ENCODE measurements at places on chromosomes 16 and 17. TPM values are rescaled to one million over a fixed set of nuclear protein-coding genes. Genes with fewer than 3 reads are reported as not detected.

DNA sequence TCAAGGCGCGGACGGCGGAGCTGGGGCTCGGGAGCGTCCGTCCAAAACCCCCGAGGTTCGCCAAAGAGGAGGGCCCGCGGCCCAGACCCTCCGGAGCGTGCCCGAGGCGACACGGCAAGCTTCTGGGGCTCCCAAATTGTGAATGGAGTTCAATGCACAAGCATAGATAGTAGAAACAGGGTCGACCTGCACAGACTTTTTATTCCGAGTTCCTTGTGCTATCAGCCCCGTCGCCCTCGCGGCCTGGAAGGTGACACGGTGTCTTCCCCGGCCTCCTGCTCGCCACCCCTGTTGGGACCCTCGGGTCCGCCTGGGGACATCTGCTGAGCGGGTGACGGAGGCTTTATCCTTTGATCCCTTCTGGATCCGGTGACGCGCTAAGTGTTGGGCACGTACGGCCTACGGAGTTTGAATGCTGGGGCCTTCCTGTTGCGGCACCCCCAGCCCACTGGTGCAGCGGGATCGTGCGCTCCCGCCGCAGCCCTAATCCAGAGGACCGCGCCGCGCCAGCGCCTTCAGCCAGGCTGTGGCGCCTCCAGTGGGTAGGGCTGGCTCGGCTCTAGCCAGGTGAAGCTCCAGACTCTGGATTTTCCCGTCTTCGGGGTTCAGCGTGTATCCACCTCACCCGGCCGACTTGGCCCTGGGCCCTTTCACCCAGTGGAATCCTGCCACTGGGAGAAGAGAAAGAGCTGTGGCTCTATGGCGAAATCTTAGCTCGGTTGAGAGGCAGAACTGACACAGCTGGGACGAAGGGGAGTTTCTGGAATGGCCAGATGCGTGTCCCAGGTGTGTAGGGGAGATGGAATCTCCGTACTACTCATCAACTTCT is 17.0 kb upstream of the NTN1 start:
- no peak overlapping the region for H3K4me3 ChIP-seq
- no peaks in the 10 kb centered on the region for H3K4me1 ChIP-seq
- 0 out of 2 replicates have a peak, but pooled peaks cover 3% of the 10 kb centered on the region for H3K36me3 ChIP-seq
- DNase-seq = no peak
- H3K27me3 ChIP-seq = peaks cover 8% of the 10 kb centered on the region

Gene NPIPA8
- total RNA-seq = 17.8 TPM

DNA sequence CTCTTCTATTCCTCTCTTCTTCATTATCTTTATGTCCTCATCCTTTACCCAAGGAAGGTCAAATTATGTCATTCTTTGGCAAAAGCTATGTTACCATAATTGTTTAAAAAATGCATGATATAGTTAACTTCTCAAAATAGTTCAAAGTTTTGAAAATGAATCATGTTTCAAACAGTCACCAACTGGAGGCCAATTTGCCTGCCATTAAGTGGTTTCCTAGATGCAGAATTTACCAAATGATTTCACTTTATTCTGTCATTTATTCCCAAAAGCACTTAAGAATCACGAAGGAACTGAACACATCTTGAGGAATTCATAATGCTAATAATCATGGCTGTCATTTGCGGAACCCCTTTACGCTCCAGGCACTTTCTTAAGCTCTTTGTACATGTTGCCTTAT is 190.9 kb upstream of the CDH11 start:
- H3K4me1 ChIP-seq = peaks cover 83% of the 10 kb centered on the region
- H3K4me3 ChIP-seq = peak overlapping the region; percentile 73
- H3K36me3 ChIP-seq = peaks cover 28% of the 10 kb centered on the region

DNA sequence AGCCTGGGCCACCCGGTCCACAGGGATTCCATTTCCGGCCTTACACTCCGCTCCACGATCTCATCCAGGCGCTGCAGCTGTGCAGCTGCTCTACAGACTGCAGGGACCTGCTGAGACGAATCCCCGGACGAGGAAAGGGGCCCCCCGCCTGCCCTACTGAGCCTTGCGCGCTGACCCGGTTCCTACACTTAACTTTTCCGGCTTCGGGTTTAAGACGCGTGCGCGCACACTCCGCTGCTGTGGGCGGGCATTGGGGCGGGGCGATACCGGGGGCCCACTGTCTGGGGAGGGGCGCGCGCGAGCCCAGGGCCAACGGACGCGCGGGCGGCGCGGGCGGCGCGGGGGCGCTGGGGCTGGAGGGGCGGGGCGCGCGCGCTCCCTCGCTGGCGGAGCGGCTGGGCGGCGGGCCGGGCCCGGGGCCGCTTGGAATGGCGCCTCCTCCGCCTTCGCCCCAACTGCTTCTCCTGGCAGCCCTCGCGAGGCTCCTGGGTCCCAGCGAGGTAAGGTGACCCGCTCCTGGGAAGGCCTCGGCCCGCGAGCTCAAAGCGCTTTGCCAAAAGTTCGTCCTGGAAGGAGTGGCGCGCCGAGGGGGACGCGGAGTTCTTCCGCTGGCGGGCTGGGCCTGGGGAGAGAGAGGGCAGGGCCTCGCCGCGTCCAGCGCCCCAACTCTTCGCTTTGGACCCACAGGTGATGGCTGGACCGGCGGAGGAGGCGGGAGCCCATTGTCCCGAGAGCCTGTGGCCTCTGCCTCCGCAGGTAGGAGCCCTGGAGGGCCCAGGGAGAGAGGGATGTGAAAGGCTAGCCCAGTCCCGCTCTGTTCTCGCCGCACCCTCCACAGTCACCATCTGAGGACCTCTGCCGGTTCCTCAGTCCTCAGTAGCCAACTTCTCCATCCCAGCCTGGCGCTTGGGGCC is at the start of gene TP53I13:
Gene TP53I13 (plus strand): TSS at position 371 of the 914 bp plus-strand sequence. CDS start 58 bp downstream, at position 429.
- no peaks in the 10 kb centered on the region for H3K27me3 ChIP-seq
- H3K36me3 ChIP-seq = peaks cover 5% of the 10 kb centered on the region
- H3K4me3 ChIP-seq = peak within 1 kb of the TSS; percentile 96
- DNase-seq = peak; percentile 56
- peaks cover 21% of the 10 kb centered on the region for H3K4me1 ChIP-seq

- H3K36me3 ChIP-seq = 0 out of 2 replicates have a peak, but pooled peaks cover 4% of the 10 kb centered on the region
- H3K4me3 ChIP-seq = no peak overlapping the region
- no peak overlapping the region for H3K27ac ChIP-seq
- no peaks in the 10 kb centered on the region for H3K4me1 ChIP-seq
These were observed 131.9 kb upstream of the SHISA6 start for GRCh38 chr17:11109106-11109505.

DNA sequence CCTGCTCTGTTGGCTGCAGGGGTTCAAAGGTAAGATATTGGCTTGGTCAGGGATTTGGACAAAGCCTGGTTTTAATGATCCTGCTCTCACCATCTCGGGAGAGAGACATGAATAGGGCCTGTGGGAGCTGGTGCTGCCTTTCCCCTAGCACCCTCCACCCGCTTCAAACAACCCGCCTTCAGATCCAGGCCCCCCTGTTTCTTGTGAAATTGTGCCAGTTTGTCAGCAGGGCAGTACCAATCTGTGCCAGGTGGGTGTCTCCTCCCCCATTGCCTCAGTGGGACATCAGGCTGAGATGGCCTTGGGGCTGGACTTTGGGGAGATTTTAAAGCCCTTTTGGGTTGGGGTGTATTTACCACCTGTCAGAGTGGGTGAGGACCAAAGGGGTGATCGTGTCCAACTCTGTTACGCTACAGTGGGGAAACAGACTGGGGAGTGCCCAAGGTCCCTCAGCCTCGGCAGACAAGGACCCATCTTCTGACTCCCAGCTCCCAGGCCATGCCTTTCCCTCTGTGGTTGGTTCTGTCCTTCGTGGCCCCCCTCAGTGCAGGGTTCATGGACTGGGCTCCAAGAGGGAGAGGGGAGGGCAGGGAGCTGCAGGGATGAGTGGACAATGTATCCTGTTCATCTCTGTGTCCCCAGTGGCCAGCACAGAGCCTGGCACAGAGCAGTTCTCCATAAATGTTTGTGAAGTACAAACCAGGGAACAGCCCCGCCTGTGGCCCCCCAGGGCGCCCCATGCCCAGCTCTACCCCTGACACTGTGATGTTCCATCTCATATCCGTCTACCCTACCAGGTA is 3.3 kb downstream of the ARHGAP23 start:
- H3K27me3 ChIP-seq = peaks cover 1% of the 10 kb centered on the region
- H3K4me1 ChIP-seq = peaks cover 45% of the 10 kb centered on the region

- H3K27me3 ChIP-seq = no peaks in the 10 kb centered on the region
- H3K4me3 ChIP-seq = no peak overlapping the region
- H3K27ac ChIP-seq = peak overlapping the region; percentile 59
- H3K36me3 ChIP-seq = peaks cover 38% of the 10 kb centered on the region
- peaks cover 58% of the 10 kb centered on the region for H3K4me1 ChIP-seq
- no peak for DNase-seq
These were observed 16.8 kb downstream of the LASP1 start for GRCh38 chr17:38886643-38887010.

GRCh38 chr17:40323391-40324381 is 14.7 kb downstream of the RARA start:
- H3K36me3 ChIP-seq = 0 out of 2 replicates have a peak, but pooled peaks cover 5% of the 10 kb centered on the region
- H3K4me3 ChIP-seq = peak overlapping the region; percentile 98
- no peak for DNase-seq
- peak overlapping the region; percentile 100 for H3K27ac ChIP-seq

DNA sequence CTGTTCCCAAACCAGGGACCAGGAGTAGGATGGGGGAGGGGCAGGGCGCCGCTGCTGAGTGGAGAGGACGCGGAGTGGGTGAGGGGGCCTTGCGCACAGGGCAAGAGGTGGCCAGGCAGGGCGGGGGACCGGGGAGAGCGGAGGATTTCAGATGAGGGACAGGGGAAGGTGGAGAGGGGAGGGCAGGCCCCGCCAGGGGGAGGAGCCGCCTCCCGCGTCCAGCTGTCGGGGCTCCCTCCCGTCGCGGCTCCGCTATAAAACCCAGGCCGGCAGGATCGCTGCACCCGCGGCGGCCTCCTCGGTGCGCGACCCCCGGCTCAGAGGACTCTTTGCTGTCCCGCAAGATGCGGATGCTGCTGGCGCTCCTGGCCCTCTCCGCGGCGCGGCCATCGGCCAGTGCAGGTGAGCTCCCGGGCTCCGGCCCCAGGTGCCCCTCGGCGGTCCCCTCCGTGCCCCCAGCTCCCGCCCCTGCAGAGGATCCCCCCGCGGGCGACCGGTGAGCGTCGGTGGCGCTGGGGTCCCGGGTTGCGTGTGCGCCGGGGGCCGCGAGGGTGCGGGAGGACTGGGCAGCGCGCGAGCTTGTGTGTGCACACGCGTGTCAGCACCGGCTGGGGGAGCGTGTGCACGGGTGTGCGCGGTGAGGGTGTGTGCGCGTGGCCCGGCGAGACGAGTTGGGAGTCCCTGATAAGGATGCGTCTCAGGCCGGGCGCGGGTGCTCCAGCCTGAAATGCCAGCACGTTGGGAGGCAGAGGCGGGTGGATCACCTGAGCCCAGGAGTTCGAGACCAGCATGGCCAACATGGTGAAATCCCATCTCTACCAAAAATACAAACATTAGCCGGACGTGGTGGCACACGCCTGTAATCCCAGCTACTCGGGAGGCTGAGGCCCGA is at the start of gene CA4:
Gene CA4 (plus strand): TSS at position 283 of the 892 bp plus-strand sequence. CDS start 62 bp downstream, at position 345.
- H3K36me3 ChIP-seq = no peaks in the 10 kb centered on the region
- peaks cover 17% of the 10 kb centered on the region for H3K4me1 ChIP-seq
- no peak for DNase-seq
- H3K4me3 ChIP-seq = no peak within 1 kb of the TSS

- H3K27me3 ChIP-seq = peaks cover 4% of the 10 kb centered on the region
- H3K4me1 ChIP-seq = peaks cover 20% of the 10 kb centered on the region
- no peak overlapping the region for H3K4me3 ChIP-seq
- H3K36me3 ChIP-seq = peaks cover 27% of the 10 kb centered on the region
These were observed 12.4 kb downstream of the TAC4 start for GRCh38 chr17:49835472-49835871.

Gene HAS3
- total RNA-seq = 2.0 TPM

Gene TMEM132E
- not detected for total RNA-seq

GRCh38 chr16:87459027-87459426 is 33.8 kb downstream of the ZCCHC14 start:
- peaks cover 48% of the 10 kb centered on the region for H3K4me1 ChIP-seq
- no peak overlapping the region for H3K4me3 ChIP-seq
- H3K36me3 ChIP-seq = peaks cover 16% of the 10 kb centered on the region
- H3K27me3 ChIP-seq = peaks cover 4% of the 10 kb centered on the region

GRCh38 chr17:82228842-82229697 is at the start of gene SLC16A3:
SLC16A3 (plus strand) TSS chr17:82229042; CDS start chr17:82236009, 6,967 bp downstream.
- H3K36me3 ChIP-seq = peaks cover 6% of the 10 kb centered on the region
- H3K4me3 ChIP-seq = peak within 1 kb of the TSS; percentile 99
- peaks cover 3% of the 10 kb centered on the region for H3K27me3 ChIP-seq
- peak within 1 kb of the TSS; percentile 94 for H3K27ac ChIP-seq
- peak; percentile 63 for DNase-seq

DNA sequence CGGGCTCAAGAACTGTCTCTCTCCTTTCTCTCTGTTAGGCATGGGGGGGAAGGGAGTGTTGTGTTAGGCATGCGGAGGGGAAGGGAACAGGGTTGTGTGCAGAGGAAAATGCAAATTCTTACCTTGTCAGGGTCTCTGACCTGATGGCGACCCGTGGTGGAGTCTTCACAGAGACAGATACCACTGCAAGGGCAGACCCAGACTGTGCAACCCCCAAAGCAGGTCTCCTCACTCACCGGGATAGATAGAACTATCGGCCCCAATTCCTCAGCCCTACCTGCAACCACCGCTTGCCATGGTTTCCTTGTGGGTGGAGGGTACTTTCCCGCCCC is 9.6 kb upstream of the MPP2 start:
- DNase-seq = no peak
- H3K4me1 ChIP-seq = no peaks in the 10 kb centered on the region
- peaks cover 23% of the 10 kb centered on the region for H3K27me3 ChIP-seq
- no peaks in the 10 kb centered on the region for H3K36me3 ChIP-seq

DNA sequence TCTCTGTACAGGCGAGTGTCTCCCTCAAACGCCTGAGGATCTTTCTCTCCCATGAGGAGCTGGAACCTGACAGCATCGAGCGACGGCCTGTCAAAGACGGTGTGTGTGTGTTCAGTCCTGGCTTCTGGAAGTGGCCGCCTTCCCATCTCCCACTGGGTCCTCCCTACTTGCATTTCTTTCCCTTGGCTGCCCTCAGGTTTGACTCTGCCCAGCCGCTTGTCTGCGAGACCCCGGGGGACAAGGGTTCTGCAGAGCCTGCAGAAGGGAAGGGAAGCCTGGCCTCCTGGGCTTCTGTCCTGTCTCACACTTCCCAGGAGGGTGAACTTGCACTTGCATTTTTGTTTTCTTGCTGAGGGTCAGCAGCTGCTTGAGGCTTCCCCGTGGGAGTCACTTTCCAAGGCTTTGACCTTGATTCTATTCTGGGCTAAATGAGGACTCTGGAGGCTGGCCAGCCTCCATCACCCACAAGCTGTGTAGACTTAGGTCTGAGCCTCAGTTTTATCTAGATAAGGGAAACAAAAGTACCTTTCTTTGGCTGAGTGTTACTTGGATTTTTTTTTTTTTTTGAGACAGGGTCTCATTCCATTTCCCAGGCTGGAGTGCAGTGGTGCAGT is 122.3 kb downstream of the ABCC1 start:
- no peak overlapping the region for H3K4me3 ChIP-seq
- peaks cover 32% of the 10 kb centered on the region for H3K36me3 ChIP-seq
- peaks cover 2% of the 10 kb centered on the region for H3K27me3 ChIP-seq
- H3K4me1 ChIP-seq = peaks cover 42% of the 10 kb centered on the region
- no peak for DNase-seq
- peak overlapping the region; percentile 43 for H3K27ac ChIP-seq

GRCh38 chr17:42704490-42704836 is 22.1 kb downstream of the CNTNAP1 start:
- H3K27me3 ChIP-seq = peaks cover 2% of the 10 kb centered on the region
- H3K27ac ChIP-seq = no peak overlapping the region
- no peak for DNase-seq
- H3K4me3 ChIP-seq = no peak overlapping the region
- peaks cover 5% of the 10 kb centered on the region for H3K4me1 ChIP-seq

Gene ANKFN1
- total RNA-seq = 0.24 TPM
